ENCODE measurements at places on chromosomes 6 and 20. TPM values are rescaled to one million over a fixed set of nuclear protein-coding genes. Genes with fewer than 3 reads are reported as not detected.
A peak's percentile ranks its signal among the peaks of the same experiment; 100 is the strongest.

GRCh38 chr6:30363459-30363858 is 18.5 kb downstream of the RPP21 start:
- DNase-seq = no peak

- DNase-seq = no peak
Observed at GRCh38 chr6:81863123-81863522, 110.6 kb upstream of the TENT5A start.

DNA sequence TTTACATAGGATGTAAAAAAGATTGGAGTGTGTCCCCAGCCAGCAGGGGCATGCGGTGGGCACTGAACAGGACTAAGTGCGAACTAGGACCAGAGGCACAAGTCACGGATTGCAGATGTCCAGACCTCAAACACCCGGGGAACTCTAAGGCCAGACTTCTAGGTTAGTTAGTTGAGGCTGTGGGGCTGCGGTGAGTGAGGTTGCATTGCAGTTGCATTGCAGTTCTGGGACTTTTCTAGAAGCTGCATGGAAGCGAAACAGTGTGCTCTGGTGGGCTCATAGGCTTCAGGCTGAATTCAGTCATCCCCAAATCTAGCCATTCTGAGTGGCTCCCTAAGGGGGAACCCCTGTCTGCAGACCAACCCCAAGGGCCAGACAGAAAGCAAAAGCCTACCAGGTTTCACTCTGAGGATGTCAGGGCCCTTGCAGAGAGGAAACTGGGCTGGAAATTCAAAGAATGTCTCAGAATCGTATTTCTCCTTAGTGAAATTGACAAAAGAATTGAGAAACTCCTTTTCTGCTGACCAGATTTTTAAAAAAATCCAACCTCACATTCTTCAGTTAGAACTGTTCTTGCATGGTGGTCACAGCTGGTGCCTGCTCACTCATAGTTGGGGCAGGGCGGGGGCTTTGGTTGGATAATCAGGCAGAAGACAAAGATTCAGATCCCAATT is 182.8 kb downstream of the ZDHHC14 start:
- no peak for DNase-seq

DNA sequence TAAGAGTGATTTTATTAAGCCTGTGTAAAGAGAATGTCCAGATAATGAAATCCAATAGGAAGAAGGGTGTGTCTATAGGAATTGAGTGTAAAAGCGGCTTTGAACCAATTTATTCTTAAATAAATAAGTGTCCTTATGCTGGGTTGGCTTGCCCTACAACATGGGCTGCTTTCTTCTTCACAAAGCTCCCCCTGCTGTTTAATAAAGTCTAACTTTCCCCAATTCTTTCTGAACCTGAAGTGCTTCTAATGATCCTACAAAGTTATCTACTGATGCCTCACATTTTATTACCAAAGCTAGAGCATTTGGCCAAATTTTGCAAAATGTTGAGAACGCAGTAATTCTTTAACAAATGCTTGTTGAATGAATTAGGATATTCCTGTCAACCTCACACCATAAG is 36.3 kb upstream of the SIRT5 start:
- DNase-seq = no peak

GRCh38 chr20:60001108-60001507 is 42.9 kb downstream of the CDH26 start:
- no peak for DNase-seq

GRCh38 chr20:21339499-21339898 is 36.4 kb downstream of the XRN2 start:
- no peak for DNase-seq

DNA sequence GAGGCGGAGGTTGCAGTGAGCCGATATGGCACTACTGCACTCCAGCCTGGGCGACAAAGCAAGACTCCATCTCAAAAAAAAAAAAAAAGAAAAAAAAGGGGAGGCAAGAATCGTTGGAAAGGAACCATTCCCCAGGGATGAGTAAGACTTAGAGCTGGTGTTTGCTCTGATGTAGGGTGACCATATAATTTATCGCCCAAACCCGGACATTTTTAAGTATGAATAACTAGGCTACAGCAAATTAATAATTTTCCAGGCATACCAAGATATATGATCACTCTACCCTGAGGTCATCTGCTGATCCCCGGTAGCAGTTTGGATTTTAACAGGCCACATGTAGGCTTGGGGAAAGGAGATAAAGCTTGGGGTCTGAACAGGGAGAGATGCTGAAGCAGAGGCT is 260.9 kb downstream of the BTBD9 start:
- DNase-seq = no peak

DNA sequence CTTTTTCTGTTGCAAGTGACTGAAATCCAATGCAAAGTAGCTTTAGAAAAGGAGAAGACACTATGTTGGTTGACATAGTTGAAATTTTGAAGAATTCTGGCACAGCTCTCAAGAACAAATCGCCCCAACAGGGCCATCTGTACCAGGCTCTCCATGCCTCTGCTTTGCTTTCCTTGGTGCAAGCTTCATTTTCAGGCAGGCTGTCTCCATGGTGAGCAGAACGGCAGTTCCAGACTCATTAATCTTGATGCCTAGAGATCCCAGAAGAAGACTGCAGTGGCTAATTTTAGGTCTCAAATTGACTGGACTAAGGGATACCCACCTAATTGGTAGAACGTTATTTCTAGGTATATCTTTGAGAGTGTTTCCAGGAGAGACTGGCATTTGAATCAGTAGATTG is 950.7 kb upstream of the FLRT3 start:
- no peak for DNase-seq

DNA sequence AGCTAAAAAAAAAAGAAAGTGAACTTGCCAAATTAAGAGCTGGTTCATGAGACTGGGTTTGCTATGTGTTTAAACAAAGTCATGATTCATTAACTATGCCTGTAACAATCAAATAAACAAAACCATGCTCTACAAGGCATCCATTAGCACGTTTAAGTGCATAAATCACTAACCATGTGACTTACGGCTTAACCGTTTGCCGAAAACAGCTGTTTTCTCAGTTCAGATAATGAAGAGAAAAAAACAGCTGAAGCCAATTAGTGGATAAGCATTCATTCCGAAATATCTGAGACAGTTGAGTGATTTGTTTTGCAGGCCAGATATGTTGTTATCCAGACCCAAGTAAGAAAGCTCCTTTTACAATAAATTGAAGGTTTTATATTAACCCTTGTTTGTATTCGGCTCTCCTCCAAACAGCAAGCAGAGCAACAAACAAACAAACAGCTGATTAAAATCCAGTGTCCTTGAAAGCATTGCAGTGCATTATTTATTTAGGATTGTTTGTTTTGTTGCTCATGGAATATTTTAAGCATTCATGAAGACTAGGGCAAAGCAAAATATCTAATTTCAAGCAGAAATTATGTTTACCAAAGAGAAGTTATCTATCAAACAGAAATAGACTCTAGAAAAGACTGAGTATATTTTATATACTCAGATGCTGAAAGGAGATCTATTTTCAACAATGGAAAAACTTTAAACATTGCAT is 343.5 kb downstream of the RFPL4B start:
- no peak for DNase-seq

DNA sequence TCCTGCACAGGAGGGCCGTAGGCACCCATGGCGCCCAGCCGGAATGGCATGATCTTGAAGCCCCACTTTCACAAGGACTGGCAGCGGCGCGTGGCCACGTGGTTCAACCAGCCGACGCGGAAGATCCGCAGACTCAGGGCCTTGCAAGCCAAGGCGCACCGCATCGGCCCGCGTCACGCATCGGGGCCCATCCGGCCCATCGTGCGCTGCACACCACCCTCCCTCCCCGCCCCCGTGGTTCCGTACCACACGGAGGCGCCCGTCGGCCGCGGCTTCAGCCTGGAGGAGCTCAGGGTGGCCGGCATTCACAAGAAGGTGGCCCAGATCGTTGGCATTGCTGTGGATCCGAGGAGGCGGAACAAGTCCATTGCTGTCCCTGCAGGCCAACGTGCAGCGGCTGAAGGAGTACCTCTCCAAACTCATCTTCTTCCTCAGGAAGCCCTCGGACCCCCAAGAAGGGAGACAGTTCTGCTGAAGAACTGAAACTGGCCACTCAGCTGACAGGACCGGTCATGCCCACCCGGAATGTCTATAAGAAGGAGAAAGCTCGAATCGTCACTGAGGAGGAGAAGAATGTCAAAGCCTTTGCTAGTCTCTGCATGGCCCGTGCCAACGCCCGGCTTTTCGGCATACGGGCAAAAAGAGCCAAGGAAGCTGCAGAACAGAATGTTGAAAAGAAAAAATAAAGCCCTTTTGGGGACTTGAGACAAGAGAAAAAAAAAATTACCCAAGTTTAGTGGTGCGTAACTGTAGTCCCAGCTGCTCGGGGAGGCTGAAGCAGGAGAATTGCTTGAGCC is 9.9 kb upstream of the NCOA5 start:
- DNase-seq = peak; percentile 27

GRCh38 chr6:17820055-17820454 is 113.3 kb upstream of the NUP153 start:
- no peak for DNase-seq

GRCh38 chr6:11172501-11173327 is 59.8 kb downstream of the NEDD9 start:
- peak; percentile 73 for DNase-seq

DNA sequence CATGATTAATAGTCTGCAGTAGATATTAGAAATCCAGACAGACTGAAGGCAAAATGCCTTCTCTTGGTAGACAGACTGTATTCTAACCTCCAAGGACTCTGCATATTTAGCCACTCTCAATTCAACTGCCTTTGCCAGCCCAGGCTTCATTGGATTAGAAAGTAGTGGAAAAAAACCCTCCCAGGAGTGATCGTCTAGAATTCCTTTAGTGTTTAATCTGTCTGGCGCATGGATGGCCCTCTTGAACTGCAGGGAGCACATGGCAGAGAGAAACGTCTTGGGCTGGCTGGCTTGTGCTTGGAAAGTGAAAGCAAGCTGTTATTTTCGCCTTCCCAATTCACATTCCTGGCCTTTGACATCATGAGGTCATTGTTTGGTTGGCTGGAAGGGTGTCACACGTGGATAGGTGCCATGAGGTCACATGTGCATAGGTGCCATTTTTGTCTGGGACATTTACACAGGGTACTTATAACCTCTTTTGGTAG is 30.9 kb upstream of the NEDD9 start:
- peak; percentile 79 for DNase-seq

GRCh38 chr20:14116037-14116436 is 120.7 kb downstream of the MACROD2 start:
- DNase-seq = no peak

Gene CNR1
- 0.72 TPM for polyA plus RNA-seq

Gene NKX2-2
- not detected for polyA plus RNA-seq

Gene CCN6
- not detected for polyA plus RNA-seq

Gene DEFB127
- polyA plus RNA-seq = not detected

Gene MRAP2
- polyA plus RNA-seq = 0.14 TPM

Gene ERVFRD-1
- 0.01 TPM for polyA plus RNA-seq
